T-helper 2 cell treated with Interferon-gamma antibody and Interleukin-4, amounts not matched to agents 5 μg/mL and 100 μg/mL, for 36 hours (primary cell): ENCODE measurements at places on chromosomes 7 and 10.

DNA sequence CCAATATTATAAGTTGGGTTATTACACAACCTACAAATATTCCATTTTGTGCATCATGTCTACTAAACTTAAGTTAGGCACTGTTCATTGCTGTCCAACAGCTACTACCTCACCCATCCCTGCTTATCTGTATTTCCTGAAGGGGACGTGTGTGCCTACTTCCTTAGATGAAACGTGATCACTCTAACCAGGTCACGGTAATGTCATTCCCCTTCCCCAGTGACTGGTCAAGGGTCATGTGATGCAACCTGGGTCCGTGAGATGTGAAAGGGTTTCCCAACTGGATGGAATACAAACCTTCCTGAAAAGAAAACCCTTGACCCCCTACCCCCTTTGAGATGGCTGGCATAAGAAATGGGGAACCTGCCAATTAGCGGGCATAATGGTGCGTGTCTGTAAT lies 1.6 kb upstream of the NSMCE4A start:
- DNase-seq: no peak

- no peak for DNase-seq
Measured at GRCh38 chr7:95491634-95492314, 6.0 kb downstream of the ASB4 start.

- no peak for DNase-seq
Measured at GRCh38 chr7:23232966-23233365, 13.6 kb upstream of the GPNMB start.

- DNase-seq: no peak
Measured at GRCh38 chr10:36789974-36790373, 335.4 kb upstream of the ANKRD30A start.

- no peak for DNase-seq
Measured at GRCh38 chr7:100401811-100402210, 26.7 kb downstream of the ZCWPW1 start.

- DNase-seq: no peak
Measured at GRCh38 chr10:7264313-7264756, 146.5 kb downstream of the SFMBT2 start.

GRCh38 chr10:102112210-102112817 lies 7.9 kb downstream of the LDB1 start:
- no peak for DNase-seq

GRCh38 chr10:122363722-122364463 lies 10.6 kb upstream of the PLEKHA1 start:
- no peak for DNase-seq

GRCh38 chr7:64775289-64775688 lies 18.9 kb upstream of the ZNF138 start:
- DNase-seq: no peak

GRCh38 chr7:102993718-102994029 lies 80.9 kb downstream of the LRRC17 start:
- DNase-seq: no peak

GRCh38 chr10:71517298-71518169 lies 120.8 kb downstream of the CDH23 start:
- DNase-seq: no peak

- no peak for DNase-seq
Measured at GRCh38 chr7:46756996-46757395, 824.9 kb downstream of the TNS3 start.

DNA sequence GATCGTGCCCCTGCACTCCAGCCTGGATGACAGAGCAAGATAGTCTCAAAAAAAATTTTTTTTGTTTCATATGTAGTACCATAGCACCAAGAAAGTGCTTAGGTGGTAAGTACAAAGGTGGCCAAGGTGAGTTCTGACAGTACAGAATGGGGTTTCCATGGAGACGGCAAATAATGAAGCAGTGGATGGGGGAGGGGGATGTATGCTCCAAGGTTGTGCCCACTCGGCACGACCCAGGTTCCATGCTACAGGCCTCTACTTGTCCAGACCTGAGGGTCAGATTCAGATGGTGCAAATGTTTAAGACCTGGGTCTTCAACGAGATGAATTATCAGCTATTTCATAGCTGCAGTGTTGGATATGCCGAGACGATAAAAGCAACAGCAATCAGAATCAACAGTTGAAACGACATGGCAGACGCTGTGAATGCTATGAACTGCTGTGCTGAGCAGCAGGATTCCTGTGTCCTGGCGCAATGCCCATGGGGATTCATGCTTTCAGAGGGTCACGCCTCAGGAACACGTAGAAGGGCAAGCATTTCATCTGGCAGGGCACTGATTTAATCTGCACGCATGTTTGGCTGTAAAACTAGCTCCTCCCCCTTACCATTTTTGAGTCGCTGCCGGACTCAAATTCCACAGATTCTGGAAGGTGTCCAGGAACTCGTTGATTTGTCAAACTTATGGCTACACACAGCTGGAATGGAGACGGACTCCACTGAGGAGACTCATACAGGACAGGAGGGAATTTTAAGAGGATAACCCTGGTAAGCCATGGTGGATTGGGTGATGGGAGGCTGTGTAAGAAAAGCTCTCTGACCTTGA lies 256.5 kb downstream of the FRMD4A start:
- DNase-seq: no peak

DNA sequence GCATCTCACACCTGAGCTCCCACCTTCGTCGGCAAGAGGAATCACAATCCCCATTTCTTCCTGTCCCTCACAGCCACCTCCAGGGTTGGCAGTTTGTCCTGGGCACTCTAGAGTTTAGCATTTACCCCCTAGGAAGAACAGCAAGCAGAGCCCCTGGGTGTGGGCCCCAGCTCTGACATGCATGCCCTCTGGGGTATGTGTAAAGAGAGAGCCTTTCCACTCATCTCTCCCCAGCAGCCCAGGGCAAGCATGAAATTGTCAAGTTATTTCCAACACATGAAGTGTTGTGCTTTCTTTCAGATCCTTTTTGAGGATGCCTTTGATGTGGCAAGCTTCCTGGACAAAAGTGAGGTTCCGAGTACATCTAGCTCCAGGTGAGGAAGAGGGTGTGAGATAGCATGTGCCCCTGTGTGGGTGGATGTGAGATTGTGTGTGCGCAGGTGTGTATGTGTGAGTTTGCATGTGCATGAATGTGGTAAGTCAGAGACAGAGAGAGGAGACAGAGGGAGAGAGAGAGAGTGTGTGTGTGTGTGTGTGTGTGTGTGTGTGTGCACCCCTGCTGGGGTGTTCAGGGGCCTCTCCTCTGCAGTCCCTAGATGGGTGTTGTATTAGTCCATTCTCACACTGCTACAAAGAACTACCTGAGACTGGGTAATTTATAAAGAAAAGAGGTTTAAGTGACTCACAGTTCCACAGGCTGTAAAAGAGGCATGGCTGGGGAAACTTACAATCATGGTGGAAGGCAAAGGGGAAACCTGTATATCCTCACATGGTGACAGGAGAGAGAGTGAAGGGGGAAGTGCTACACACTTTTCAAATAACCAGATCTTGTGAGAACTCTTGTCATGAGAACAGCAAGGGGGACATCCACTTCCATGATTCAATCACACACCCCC lies 18.1 kb downstream of the STRA8 start:
- no peak for DNase-seq

GRCh38 chr10:85316276-85316675 lies 987.9 kb downstream of the CCSER2 start:
- DNase-seq: no peak

- no peak for DNase-seq
Measured at GRCh38 chr10:13518076-13518692, 10.6 kb downstream of the BEND7 start.

- DNase-seq: no peak
Measured at GRCh38 chr7:109343678-109344077, 774.0 kb downstream of the DNAJB9 start.

DNA sequence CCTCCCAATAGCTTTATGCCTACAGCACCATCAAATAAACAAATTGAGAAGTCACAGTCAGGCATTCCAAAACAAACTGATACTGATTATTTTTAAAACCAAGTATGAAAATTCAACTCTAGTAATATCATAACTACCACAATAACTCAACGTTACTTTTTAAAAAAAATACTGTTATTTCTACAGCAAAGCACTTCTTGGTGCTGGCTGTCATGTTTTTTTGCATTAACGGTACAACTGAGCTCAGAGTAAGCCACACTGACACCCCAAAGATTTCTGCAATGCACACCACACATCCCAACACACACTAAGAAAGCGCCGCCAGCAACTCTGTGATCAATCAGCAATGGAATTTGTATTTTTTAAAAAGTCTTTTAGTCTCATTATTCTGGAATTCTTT lies 113.6 kb downstream of the RNF32 start:
- DNase-seq: no peak

DNA sequence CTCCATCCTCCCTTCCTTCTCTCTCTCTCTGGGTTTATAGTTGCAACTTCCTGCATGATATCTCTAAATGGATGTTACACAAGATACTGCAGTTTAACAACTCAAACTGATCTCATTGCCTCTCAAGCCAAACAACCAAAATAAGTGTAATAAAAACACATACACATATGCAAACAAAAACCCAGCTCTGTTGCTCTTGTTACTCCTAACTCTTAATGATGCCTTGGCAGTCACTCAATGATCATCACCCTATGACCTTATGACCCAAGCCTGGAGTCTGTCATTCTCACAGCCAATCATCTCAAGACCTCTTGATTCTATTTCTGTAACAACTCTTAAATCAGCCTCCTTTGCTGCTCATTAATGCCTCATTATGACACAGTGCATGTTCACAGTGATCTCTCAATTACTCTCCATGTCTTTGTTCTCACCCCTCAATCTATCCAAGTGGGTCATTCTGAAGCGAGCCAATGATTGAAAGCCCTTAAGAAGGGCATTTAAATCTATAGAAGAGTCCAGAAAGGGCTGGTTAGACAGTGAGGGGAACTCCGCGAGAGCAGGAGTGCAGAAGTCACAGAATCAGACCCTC lies 210.9 kb downstream of the INHBA start:
- DNase-seq: no peak

GRCh38 chr7:23687011-23687410 lies 7.0 kb downstream of the FAM221A start:
- DNase-seq: no peak

DNA sequence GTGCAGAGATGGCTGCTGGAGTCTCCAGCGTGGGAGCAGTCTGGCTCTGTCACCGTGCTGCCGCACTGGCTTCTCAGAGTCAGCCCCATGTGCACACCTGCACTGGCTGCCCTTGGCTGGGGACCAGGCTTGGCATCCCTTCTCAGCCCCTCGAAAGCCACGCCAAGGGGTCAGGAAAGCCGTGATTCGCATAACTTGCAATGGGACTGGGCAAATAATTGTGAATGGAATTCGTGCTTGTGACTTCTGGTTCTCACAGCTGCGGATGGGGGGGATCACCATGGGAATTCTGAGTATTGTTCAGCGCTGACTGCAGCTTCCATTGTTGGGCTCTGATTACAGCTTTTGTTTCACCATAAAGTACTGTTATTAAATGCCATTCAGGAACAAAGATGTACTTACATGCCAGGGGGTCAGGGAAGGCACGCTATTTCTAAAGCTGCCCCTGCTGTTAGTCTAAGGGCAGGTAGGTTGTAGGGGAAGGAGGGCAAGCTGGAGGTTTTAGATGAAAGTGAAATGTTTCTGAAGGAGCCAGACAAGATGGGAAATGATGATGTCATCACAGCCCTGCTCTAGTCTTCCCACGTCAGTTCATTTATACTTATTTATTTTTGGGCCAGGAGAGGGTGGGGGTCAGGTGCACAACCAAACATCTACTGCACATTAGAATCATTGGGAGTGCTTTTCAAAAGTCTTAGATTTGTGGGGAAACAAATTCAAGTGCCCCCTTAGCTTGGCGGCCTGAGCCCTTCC lies 5.8 kb upstream of the PLEKHA1 start:
- no peak for DNase-seq

DNA sequence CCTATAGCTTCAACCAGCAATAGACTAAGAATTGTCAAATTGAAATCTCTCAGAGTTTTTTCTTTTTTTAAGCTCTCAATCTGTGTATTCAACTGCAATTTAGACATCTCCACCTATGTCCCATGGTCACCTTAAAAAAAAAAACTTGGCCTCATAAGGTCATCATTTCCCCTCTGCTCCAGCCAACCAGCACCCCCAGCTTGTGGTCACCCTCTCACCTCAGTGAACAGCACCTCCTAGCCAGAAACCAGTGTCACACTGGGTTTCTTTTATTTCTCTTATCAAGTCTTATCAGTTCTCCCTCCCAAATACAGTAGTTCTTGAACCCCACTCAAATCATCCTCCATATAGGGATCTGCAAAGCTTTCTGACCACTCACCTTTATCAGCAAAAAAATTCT lies 4.0 kb downstream of the ITGB1 start:
- DNase-seq: no peak
